ENCODE measurements at places on chromosomes 7 and 10.

- DNase-seq = no peak
Observed at GRCh38 chr7:80533287-80533686, 21.4 kb upstream of the GNAT3 start.

DNA sequence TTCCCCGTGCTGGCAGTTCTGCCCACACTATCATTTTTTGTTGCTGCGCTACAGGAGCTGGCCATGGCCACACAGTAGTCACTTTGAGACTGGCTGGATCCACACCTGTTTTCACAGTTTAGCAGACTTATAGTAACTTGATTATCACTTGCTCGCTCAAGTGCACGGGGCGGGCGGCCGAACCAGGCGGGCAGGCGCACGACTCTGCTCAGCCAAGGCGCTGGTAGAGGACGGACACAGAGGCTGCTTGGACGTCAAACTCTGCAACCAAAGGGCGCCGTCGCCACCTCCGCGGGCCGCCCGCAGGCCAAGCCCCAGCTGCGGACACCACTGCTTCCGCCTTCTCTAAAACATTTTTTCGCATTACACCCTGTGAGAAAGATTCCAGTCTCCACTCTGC lies 38.4 kb upstream of the PHYHIPL start:
- no peak for DNase-seq

DNA sequence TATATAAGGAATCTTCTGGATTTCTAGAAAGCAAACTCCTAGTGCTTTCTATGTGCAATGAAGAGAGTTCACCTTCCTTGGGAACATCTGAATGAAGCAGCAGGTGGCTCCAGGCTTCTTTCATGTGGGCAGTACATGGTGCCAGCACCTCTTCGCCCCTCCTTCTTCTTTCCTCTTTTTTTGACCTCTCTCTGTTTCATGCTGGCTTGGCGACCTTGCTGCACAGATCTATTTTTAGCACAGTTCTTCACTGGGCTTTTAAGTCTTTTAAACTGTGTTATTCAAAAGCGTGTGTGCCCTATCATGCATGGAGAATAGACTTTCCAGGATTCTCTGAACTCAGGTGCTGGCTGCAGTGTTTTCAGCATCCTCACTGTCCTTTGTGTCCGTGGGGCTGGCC lies 400.3 kb upstream of the PRKCQ start:
- no peak for DNase-seq

DNA sequence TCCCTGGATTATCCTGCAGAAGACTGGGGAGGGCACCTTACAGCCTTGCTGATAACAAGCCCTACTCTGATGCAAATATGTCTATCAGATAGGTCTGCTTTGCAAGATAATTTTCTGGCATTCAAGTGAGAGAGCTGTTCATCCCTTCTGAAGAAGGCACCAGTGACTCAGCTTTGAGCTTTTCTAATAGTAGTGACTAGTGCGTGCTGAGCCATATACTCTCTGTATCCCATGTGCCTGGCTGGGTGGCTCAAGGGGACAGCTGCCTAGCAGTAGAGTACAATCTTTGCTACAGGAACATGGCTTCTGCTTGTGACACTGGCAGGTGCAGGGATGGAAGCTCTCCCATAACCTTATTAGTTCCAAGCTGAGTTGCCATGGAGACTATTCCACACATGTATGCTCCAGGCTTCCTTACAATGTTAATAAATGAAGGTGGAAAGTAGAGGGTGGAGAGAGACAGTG lies 35.0 kb upstream of the ABCB4 start:
- DNase-seq = no peak

DNA sequence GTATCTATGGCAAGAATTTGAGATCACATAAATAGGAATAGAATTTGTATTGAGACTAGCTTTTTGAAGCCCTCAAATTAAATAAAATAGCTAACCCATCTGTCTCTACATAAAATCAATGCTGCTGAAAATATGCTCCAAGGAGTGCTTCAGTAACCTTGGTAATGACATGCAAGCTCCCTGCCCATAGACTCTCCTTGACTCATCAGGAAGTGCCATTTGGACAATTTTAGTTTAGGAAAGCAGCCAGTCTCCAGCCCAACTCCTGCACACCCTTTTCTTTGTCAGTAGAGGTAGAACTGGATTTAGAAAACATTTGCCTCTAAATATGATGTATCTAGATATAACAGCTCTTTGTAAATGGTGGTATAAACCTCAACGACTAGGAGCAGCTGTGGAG lies 69.9 kb upstream of the PTPRZ1 start:
- no peak for DNase-seq

DNA sequence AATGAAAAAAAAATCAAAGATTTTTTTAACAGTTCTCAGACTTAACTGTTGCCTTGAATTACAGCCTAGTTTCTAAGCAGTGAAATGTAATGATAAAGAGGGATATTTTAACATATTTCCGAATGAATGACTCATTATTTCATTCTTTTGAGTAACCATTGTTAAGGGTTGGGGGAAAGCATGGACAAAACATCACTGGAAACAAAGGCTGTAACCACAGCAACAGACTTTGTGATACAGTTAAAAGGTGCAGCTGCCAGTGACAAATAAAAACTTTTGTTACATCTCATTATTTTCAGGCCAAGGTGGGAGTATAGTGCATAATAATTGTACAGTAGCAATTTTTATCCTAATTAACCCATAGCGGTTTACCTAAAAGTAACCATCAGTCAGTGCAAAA lies 172.6 kb downstream of the LRRTM3 start:
- DNase-seq = no peak

- DNase-seq = no peak
Observed at GRCh38 chr10:15123749-15124184, 26.6 kb downstream of the RPP38 start.

DNA sequence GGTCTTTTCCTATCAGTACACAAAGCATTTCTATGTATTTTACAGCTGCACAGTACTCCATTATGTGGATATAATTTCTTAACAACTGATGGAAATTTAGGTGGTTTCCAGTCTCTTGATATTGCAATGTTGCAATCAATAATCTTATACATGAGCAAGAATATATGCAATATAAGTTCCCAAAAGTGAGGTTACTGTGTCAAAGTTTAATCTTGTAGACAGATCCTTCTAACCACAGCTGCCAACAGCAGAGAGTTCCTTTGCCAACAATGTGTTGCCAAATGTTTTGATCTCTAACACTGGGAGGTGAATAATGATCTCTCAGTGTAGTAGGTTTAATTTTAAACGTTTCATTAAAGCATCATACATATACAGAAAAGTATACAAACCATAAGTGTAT lies 54.5 kb downstream of the CUL2 start:
- DNase-seq = no peak

- no peak for DNase-seq
Observed at GRCh38 chr7:157019718-157020451, 9.4 kb upstream of the MNX1 start.

DNA sequence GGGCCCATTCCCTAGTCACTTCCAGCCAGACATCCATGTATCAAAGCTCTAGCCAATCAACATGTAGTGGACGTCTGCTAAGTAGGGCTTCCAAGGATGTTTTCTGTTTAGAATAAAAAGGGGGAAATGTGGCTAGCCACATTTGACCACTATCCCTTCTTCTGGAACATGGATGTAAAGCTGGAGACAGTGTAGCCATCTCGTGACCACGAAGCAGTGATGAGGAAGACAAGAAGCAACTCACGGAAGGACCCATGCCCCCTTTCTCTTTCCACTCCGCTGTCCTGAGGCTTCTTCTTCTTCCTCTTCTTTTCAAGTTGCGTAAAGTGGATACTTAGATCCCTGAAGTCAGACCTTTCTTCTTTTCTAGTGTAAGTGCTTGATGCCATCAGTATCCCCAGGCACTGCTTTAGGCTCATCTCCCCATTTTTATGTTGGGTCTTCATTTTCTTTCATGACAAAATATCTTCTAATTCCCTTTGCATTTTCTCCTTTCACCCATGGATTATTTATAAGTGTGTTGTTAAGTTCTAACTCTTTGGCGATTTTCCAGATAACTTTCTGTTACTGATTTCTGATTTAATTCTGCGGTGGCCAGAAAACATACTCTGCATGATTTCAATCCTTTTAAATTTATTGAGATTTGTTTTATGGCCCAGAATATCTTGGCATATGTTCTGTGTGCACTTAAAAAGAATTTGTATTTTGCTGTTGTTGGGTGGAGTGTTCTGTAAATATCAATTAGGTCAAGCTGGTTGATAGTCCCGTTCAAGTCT lies 594.5 kb downstream of the SDK1 start:
- DNase-seq = no peak

- no peak for DNase-seq
Observed at GRCh38 chr7:143259765-143260164, 3.5 kb upstream of the GSTK1 start.

- no peak for DNase-seq
Observed at GRCh38 chr7:6460303-6460702, 12.5 kb upstream of the DAGLB start.

DNA sequence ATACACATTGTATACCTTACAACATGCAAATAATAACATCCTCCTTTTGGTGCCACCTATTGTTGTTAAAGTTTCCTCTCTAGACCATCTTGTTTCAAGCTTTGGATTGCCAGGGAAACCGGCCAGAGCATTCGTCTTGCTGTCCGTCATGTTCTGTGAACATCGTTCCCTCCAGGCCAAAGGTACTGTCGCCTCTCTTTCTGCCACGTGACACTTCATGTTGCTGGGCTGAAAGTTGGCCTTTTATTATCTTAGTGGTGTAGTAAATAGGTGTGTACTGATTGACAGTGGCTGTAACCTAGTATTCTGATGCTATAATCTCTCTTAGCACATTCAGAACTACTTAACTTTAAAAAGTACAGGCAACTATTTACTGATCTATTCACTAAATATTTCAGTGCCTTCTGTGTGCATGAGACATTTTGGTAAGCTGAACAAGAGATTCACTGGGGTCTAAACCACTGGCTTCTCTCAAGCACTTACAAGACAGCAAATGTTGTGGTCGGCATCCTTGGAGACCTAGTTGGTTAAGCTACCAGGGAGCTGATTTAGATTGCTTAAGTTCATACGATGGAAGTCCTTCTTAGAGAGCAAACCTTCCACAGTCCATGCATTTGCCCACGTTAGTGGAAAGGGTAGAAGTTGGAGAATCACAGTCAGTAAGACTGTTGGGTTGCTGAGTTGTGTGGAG lies 52.4 kb downstream of the SHH start:
- DNase-seq = no peak

GRCh38 chr7:129008645-129009414 lies 46.1 kb downstream of the TNPO3 start:
- no peak for DNase-seq

DNA sequence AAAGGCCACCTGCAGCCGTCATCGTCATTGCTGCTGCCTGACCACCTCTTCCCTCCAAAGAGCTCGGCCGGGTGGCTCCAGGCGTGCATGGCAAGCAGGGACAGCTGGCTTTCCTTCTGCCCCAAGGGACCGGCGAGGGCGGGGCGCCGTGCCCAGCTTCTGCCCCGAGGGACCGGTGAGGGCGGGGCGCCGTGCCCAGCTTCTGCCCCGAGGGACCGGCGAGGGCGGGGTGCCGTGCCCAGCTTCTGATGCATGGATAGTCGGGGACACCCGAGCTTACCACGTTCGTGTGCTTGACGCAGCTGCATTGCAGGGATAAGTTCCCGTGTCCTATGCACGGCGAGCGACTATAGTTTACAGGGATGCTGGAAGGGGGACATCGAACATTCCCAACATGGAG lies 27.0 kb downstream of the CFAP46 start:
- no peak for DNase-seq

GRCh38 chr10:66780796-66781195 lies 145.0 kb upstream of the LRRTM3 start:
- no peak for DNase-seq

DNA sequence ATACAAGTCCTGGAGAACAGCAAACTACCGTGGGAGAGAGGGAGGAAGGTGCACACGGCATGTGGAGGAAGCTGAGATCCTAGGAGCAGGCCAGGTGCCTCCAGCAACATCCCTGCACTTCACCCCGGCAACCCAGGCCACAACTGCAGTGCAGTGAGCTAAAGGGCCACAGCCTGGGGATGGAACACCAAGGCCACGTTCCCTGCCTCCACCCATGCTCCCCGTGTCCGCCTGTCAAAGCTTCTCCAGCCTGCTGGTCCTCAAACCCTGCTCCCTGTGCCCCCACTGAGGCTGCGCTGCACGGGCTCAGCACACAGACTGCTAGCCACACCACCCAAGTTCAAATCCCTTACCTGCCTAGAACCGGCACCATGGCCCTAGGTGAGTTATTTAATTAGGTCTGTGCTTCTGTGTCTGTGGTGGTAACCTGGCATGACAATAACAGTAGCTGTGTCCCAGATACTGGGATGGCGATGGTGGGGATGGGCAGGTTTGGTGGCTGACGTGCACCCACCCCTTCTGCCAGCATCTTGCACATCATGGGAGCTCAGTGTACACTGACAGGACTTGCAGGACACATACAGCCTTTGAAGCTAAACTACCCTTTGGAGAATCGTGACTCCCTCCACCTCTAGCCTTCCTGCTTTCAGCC lies 85.5 kb downstream of the FAM53B start:
- no peak for DNase-seq

GRCh38 chr7:4302203-4302905 lies 379.7 kb upstream of the FOXK1 start:
- DNase-seq = no peak

DNA sequence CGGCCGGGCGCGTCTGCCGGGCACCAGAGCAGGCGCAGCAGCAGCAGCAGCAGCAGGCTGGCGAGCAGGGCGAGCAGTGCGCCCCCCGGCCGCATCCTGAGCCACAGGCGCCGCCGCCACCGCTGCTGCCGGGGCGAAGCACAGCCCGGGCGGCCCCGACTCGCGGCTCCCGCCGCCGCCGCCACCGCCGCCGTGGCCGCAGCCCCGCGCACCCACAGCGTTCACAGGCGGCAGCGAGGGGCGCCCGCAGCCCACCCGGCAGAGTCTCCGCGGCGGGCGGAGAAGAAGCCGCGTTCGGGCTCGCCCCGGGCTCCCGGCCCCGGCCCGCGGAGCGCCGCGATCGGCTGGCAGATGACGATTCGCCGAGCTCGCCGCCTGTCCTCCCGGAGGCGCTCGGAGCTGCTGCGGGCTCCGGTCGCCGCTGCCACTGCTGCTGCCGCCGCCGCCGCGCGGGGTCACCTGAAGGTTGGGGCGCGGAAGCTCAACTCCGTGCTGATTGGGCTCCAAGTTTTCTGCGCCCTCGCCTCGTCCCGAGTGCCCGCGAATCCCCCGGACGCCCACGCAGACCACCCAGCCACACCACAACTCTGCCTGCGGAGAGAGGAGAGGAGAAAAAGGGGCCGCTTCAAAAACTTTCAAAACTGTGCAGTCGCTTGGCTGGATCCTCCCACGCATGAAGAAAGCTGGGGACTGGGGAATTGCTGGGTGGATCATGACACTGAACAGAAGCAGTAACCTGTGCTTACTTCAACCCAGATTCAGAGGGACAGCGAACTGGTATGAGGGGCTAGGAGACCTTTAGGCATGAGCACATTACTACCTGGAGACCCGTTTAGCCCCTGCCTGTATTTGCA lies at the start of gene ST8SIA6:
Gene ST8SIA6 (minus strand): TSS at position 435 of the 854 bp plus-strand sequence. CDS start 340 bp downstream, at position 95.
- DNase-seq = peak; percentile 65

- DNase-seq = no peak
Observed at GRCh38 chr7:102220960-102221800, 65.5 kb upstream of the SH2B2 start.

- no peak for DNase-seq
Observed at GRCh38 chr7:20793248-20793647, 6.6 kb upstream of the SP8 start.

GRCh38 chr10:6416892-6417512 lies 163.1 kb downstream of the PRKCQ start:
- no peak for DNase-seq
